ENCODE measurements at places on chromosomes 3 and 15.

DNA sequence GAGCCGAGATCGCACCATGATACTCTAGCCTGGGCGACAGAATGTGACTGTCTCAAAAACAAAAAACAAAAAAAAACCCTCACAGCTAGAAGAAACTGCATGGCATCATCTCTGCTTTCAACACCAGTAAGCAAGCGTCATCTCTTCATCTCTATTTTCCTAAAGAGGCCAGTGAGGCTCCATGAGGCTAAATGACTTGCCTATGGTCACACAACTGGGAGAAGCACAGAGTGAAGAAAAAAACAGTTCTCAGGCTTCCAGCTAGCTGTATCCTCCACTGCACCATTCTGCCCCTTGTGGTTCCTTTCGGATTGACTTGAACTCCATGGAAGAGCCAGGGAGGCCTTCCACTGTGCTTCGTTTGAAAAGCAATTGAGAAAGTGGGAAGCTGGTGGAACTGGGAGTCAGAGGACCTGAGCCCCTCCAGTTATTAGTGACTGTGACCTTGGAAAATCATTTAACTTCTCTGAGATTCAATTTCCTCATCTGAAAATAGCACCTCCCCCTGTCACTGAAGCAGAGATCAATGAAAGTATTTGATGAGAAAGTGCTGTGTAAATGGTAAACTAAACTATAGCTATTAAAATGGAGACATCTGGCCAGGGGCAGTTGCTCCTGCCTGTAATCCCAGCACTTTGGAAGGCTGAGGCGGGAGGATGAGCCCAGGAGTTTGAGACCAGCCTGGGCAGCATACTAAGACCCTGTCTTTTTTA, 32.1 kb upstream of the DENND4A start:
- DNase-seq, result peak; percentile 21

DNA sequence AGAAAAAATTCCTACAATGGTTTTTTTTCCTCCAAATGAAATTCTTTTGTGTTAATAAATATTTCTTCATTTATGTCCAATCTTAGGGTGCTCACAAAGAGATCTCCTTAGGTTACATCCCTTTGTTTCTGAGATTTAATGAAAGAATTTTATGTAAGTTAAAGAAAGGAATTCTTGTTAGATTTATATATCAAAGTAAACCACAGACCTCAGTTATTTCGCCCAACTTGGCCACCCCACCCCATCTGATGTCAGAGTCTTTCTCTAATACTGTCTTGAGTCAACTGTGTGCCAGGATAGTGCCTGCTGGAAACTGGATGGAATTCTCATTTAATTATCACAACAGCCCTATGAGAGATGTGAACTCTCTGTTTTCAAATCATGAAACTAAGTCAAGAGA, 259.9 kb downstream of the OPA1 start:
- no peak for DNase-seq

DNA sequence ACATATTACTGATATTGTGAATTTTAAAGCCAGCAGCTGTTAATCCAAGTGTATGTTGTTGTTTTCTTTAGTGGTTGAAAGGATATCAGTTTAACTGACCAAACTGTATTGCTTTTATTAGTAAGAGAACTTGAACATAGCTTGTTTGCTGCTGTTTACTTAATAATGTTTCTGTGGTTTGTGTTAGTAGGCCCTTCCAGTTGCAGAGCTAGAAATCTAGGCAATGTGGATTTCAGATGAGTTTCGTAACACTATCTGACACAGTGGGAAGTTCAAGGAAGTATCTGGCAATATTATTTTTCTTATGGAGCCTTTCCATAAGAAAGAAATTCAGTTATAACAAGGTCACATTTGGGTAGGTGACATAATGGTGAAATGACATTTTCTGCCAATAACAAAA, 18.5 kb downstream of the ZNF609 start:
- no peak for DNase-seq

GRCh38 chr3:50088725-50089608, at the start of gene RBM5:
RBM5 (plus strand) TSS chr3:50088919; CDS start chr3:50090435, 1,516 bp downstream.
- peak; percentile 91 for DNase-seq

DNA sequence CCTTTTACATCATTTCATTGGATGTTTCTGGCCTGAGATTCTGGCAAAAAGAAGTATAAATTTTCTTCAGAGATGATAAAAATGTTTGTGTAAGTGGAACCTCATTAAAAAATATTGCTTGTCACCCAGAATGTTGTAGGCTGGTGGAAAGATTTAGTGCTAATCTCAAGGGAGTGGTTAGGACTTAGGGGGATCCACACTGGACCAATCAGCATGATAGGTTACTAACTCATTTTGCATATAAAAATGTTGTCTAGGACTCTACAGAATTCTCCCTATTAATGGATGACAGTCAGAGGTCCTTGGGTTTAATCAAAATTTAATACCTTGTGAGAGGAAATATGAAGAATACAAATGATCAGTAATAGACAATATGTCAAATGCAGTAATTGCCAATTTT, 108.6 kb upstream of the TNIK start:
- no peak for DNase-seq

- no peak for DNase-seq
These were observed 23.6 kb downstream of the SLMAP start for GRCh38 chr3:57779666-57780065.

- no peak for DNase-seq
These were observed 709.6 kb upstream of the CFAP20DC start for GRCh38 chr3:59759298-59760031.

DNA sequence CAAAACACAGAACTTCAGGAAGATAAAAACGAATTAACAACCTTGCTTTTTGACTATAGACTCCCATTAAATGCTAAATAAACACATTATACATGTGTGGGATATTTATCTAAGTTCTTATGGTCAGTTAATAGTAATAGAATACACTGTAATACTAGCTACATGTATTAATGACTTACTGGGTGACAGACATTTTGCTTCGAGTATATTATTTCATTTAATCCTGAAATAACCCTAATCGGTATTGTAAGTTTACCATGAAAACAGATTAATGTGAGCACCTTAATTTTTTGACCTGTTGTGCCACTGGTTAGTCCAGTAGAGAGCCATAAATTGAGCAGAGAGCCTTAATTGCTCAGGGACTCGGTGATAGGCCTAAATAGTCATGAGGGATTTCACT, 151.1 kb downstream of the ROBO2 start:
- no peak for DNase-seq
